ENCODE measurements at places on chromosomes 3 and 15.

GRCh38 chr3:13884851-13885703 is 5.2 kb upstream of the WNT7A start:
- DNase-seq = no peak

DNA sequence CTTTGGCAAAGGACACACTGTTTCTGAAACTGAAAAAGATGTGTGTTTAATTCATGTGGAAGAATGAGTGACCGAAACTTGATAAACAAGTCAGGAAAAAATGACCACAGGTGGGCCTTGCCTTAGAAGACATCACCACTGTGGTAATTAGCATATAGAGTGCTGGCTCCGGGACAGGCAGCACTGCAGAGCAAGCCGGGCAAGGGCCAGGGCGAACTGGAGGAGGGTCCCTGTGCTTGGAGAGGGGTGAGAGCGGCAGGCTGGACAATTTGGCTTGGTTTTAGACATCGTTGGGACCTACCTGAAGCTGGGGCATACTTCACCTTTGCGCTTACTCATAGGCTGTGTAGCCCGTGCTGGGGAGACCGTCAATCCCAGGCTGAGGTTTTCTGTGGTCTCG is 8.2 kb downstream of the RTP3 start:
- no peak for DNase-seq

GRCh38 chr3:73094951-73095350 is 33.5 kb downstream of the EBLN2 start:
- no peak for DNase-seq

DNA sequence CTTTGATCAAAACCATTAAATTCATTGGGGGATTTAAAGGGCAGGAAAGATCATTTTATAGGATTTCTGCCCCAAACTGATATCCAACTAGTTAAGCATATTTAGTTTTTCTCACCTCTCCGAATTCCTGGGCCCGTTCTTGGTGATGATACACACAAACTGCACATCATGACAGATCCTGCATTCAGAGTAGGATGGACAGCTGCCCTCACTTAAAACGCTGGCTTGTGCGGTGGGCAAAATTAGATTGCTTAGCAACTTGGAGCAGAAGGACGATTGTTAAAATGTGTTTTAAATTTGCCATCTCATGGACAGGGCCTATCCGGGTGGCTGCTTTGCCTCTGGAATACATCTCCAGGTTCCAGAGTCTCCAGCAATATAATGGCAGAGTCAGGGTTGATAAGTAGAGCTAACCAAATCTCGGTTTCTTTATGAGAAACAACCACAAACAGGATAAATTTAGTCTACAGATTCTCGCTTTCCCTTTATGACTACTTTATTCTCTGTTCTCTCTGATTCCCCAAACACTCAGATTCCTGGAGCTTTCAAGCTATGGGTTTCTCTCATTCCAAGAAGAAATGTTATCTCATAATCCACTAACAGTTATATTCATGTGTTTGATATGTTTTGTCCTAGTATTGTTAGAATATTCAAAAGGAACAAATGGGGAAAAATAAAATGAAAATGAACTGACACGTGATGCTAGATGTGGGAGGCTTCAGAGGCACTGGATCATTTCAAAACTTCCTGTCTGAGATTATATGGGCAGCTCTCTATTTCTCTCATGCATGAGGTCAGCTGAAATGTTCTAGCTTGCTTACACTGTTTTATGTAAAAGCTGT is 1014.1 kb upstream of the SEMA6D start:
- DNase-seq = no peak

GRCh38 chr3:61560517-61561373 is 626 bp upstream of the PTPRG start:
- no peak for DNase-seq

- no peak for DNase-seq
Measured at GRCh38 chr3:33016846-33017405, 65.5 kb downstream of the CCR4 start.

DNA sequence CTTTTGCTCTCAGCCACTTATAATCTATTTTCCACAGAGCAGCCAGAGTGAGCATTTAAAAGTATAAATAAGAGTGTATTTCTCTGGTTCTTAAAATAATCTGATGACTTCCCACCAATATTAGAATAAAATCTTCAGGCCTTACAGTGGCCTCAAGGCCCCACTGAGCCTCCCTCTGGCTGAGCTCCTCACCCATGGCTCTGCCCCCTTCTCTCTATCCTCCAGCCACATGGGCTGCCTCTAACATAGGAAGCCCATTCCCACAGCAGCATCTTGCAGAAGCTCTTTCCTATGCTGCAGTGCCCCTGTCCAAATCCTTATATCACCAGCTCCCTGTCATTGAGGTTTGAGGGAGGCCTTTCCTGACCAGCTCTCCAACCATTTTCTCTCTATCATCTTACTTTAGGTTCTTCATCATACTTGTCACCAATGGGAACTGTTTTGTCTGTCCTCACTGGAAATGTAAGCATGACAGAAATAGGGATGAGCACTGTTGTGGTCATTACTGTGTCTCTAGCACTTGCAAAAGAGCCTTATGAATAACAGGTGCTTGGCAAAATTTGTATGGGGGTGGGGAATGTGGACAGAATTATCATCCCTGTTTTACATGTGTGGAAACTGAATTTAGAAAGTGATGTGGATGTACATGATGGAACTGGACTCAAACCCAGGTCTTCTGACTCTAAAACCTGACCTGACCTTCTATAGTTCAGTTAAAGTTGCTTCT is 250.6 kb downstream of the NR1D2 start:
- DNase-seq = no peak

GRCh38 chr3:136698361-136698760 is 53.8 kb downstream of the STAG1 start:
- DNase-seq = no peak

- no peak for DNase-seq
Measured at GRCh38 chr3:134312873-134313846, 61.1 kb downstream of the AMOTL2 start.

DNA sequence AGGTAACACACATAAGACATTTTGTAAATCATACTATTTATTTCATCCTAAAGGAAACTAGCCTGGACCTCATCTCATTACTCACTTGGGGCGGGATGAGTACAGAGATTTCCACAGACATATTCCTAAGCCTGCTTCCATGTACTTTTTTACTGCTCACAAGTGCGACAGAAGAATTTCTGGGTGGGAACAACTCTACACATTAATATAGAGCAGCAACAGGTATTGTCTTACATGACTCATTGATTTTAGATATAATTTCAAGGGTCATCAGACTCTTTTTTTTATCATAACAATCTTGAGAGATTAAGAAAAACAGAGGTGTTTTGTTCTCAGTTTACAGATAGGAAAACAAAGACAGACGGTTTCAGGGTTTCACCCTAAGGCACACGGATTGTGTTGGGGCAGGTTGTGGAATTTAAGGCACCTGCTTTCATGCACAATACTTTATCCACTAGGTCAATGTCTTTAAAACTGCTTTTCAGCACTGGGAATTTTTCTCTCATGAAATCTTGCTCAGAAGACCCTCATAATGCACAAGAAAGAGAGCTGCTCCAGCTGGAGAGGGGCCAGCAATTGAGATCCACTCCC is 186.7 kb upstream of the CDIN1 start:
- no peak for DNase-seq

- no peak for DNase-seq
Measured at GRCh38 chr3:100553618-100554372, 55.6 kb upstream of the ADGRG7 start.

- DNase-seq = no peak
Measured at GRCh38 chr3:27138562-27138961, 230.6 kb downstream of the NEK10 start.
